ENCODE measurements at places on chromosomes 7 and 10.

GRCh38 chr7:30285536-30286284 lies 1.3 kb downstream of the ZNRF2 start:
- DNase-seq = peak; percentile 47

GRCh38 chr7:125820495-125820894 lies 890.9 kb upstream of the POT1 start:
- no peak for DNase-seq

DNA sequence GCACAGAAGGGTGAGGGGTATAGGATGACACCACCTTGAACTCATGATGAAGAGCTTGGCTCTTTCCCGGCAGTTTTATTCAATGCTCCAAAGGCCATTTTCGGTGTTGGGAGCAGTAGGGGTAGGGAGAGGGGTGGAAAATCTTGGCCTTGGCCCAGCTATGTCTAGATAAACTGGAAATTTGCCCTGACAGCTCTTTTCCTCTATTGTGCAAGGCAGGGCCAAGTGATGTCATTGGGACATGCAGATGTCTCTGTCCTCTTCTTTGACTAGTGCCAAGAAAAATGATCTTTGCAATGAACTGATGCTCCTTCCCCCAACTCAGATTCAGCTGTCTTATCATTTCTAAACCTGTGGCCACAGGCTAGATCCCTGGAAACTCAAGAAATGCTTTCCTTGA lies 27.7 kb upstream of the PRKCQ start:
- DNase-seq = peak; percentile 33

- DNase-seq = no peak
Observed at GRCh38 chr10:70778267-70778924, 6.8 kb downstream of the TBATA start.

DNA sequence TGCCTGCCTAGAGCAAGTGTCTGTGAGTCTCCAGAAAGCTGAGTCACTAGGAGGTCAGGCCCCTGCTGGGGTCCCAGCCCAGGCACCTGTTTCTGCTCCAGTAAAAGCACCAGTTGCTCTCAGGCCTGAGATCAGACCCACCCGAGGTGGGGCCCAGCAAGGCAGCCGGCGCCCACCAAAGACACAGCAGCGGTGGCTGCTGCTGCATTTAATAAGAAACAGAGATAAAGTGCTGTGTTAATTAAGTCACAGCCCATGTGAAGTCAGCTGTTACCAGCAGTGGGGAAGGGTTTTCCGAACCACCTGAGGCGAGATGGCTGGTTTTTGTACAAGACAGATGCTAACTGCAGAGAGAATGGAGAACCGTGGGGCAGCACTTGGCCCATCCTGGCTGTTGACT lies 12.1 kb upstream of the LRRC18 start:
- DNase-seq = no peak

GRCh38 chr7:107879400-107880035 lies 11.5 kb upstream of the DLD start:
- DNase-seq = no peak

- no peak for DNase-seq
Observed at GRCh38 chr10:8338177-8338766, 283.8 kb downstream of the GATA3 start.

GRCh38 chr7:133587903-133588302 lies 335.0 kb downstream of the EXOC4 start:
- no peak for DNase-seq

GRCh38 chr10:93369588-93370164 lies 112.5 kb downstream of the MYOF start:
- DNase-seq = no peak

DNA sequence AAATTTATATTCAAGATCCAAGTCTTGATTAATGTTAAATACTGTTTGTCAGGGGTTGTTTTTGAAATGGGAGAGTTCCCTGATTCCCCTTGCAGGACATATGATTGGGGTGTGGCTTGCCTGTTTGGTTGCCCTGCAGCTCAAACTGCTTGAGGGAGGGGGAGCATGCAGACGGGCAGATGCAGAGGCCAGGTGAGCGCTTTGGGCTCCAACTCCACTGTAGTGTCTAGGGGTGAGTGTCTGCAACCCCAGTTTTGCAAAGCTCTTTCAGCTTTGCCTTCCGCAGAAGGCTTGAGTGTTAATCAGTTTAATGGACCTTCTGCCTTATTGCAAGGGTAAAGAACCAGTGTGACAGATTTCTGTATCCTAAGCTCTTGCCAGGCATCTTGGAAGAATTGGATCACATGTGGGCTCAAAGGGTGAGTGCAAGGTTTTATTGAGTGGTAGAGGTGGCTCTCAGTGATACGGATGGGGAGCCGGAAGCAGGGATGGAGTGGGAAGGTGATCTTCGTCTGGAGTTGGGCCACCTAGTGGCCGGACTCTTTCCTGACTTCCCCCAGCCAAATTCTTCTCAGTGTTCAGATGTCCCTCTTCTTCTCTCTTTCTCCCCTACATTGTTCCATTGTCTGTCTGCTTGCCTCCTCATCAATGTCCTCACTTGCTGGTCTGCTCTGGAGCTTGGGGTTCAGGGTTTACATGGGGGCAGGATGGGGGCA lies 479.7 kb downstream of the ATRNL1 start:
- DNase-seq = no peak

DNA sequence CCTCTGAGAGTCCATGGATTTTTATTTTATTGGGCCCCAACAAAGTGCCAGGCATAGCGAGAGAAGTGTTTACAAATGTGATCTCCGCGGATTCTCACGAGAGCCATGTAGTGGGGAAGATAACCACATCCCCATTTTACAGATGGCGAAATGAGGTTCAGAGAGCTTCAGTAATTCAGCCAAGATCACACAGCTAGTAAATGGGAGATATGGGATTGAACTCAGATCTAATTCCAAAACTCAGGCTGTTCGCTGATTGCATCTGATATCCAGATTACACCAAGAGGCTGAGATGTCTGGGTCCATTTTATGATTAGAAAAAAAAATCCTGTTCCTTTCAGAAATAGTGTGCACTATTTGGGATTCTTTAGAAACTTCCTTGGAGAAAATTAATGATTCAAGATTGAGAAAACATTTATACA lies 1.3 kb downstream of the FAS start:
- no peak for DNase-seq

DNA sequence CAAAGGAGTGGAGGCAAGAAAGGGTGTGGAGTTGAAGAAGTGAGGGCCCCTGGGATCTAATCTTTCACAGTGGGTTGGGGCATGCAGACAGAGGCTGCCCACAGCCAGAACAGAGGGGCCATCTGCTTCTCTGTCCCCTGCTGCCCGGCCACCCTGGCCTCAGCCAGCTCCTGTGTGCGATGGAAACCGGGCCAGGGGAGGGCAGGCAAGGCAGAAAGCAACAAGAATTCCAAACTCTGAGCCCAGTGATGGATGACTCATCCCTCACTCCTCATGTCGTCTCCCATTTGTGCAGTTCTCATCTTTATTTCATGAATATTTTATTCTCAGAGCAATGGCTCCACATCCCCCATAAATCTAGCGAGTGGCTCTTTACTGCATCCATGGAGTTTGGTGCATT lies 757.1 kb downstream of the GRID1 start:
- DNase-seq = no peak

DNA sequence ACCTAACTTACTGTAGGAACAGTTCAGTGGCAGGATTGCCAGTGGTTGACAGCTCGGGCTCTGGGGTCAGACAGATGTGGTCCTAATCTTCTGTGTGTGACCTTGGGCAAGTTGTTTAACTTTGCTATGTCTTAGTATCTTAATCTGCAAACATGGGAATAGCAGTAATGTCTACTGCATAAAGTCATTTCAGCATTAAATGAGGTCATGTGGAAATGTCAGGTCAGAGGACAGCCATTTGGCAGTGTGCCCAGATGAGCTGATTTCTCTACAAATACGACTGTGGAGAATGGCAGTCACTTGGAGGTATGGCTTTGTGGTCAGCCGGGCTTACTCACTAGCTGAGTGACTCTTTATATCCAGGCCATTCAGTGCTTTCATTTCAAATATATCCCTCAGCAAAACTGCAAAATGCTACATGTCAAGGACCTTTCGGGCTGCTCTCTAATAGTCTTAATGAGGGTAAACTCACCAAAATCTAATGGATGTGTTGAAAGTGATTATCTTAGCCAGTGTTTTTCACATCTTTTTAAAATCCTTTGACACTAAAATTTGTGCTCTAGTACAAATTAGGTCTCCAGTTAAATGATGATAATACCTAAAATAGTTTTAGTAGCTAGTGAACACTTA lies 171.4 kb downstream of the ST7 start:
- DNase-seq = peak; percentile 79

- peak; percentile 52 for DNase-seq
Observed at GRCh38 chr10:32000937-32001336, 55.3 kb downstream of the KIF5B start.

DNA sequence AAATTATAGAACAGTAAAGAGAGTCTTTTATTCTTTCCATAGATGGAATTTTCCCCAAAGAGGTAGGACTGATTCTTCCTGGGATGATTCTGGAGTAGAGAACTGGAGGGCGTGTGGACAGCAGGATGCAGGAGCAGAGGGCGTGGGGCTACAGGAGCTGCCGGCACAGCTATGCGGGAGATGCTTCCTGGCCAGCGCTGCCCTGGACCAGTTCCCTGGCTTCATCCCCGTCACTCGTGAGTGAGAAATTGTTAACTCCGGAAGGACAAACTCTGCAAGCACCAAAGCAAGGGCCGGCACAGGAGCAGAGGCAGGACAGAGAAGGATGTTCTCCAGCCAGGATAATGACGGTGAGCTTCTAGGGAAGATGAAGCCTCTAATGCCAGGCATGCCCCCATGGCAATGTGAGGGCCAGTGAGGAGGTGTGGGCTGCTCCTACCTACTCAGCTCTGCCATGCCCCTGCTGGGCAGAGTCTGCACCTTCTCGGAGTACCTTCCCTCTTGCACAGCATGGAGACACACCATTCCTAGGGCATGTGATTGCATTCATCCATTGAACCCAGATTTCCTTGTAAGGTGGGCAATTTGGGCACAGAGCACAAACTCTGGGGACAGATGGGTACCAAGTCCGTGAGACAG lies 760.9 kb upstream of the IGFBP3 start:
- DNase-seq = no peak

DNA sequence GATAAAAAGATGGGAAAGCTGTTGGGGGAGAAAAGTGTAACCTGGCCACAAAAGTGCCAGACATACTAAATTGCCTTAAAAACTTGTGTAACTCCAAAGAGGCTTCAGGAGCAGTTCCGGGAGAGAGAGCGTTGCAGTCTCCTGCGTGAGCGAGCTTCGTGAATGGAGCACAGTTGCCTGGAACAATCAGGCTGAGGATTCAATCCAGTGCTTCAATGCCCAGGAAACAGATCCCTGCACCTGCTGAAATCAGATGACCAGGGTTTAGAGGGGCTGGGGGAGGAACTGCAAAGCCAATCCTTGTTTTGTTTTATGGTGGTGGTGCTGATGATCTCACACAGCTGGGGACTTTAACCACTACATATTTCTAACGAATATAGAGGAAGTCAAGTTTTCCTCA lies 398.3 kb downstream of the DPP6 start:
- no peak for DNase-seq

GRCh38 chr10:104293011-104293410 lies 24.0 kb downstream of the GSTO2 start:
- no peak for DNase-seq

GRCh38 chr7:42180806-42181205 lies 56.2 kb downstream of the GLI3 start:
- DNase-seq = no peak

GRCh38 chr7:137130751-137131158 lies 212.8 kb downstream of the PTN start:
- no peak for DNase-seq

DNA sequence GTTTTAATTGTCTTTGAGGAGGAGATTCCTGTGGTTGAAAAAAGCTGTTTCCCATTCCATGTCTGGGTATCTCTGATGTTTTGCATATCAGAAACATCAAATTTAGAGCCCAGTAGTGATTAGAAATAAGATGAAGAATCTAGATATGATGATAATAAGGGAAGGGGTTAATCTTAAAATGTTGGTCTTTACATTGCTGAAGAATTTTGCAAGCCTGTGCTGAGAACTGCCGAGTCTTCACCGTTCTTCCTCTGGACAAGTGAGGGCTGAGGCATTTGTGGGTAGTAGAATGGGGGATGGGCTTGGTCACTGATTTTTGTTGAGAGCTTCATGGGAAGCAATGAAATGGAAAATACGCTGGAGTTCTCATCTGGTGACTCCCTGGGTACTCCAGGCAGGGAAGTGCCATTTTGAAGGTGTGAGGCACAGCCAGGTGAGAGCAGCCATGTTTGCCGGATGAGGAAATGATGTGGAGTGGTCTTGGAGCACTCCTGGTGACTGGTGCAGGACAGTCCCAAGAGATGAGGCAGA lies 10.2 kb downstream of the TCF7L2 start:
- DNase-seq = peak; percentile 43

DNA sequence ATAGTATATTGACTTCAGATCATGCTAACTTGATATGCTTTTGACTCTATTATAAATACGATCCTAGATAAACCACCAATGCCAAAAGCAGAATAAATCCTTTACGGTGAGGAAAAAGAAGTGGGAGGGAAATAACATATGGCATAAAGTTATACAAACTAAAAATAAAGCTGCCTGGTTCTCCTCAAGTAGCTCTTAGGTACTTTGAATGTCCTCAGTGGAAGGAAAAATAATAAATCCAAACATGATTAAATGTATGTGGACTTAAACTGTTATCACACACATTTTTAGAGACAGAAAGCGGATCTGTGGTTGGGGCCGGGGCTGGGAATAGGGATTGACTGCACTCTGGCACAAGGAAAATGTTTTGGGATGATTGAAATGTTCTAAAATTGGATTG lies 23.6 kb downstream of the EEPD1 start:
- DNase-seq = no peak

GRCh38 chr7:155843426-155844018 lies 31.3 kb upstream of the SHH start:
- DNase-seq = no peak

- peak; percentile 98 for DNase-seq
Observed at GRCh38 chr7:155203059-155203881, 94.4 kb upstream of the INSIG1 start.

DNA sequence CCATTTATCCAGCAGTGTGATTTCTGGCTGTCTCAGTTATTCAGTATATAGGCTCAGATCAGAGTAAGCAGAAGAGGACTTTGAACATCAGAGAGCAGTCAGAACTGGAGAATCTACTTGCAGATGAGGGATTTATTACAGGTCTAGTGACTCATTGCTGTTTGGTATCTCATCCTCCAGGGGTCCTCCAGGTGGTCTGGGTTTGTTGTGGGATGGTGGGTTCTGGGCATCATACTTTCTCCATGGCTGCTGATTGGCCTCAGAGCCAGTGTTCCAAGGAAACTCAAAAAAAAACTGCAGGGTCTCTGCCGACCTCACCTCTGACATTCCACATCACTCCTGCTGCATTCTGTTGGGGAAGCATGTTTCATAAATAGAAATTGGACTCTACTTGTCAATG lies 214.8 kb downstream of the CNTNAP2 start:
- DNase-seq = no peak

GRCh38 chr7:93350338-93350737 lies 118.2 kb downstream of the VPS50 start:
- DNase-seq = peak; percentile 24

- peak; percentile 58 for DNase-seq
Observed at GRCh38 chr10:113130014-113130641, 180.1 kb downstream of the TCF7L2 start.

DNA sequence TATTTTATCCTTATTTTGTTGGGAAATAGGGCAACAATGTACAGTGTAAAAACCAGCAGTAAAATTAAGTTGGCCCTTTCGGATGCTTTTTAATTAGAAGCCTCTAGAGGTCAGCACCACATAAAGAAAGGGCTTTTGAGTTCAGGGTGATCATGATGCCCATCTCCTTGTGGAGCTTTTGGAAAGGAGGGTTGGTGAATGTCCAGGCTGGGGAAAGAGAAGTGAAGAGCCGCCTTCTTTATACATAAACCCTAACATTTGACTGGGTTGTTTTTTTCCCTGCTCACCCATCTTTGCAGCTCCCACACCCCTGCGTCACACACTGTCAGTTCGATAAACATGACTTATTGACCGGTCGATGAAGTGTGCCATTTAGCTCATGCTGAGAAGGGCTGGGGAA lies 29.8 kb downstream of the MTURN start:
- peak; percentile 87 for DNase-seq

Data from trophoblast cell (in vitro differentiated cells and primary cell).